Fibroblast of the aortic adventitia (primary cell): ENCODE measurements at places on chromosomes 16 and 17.
A peak's percentile ranks its signal among the peaks of the same experiment; 100 is the strongest.

DNA sequence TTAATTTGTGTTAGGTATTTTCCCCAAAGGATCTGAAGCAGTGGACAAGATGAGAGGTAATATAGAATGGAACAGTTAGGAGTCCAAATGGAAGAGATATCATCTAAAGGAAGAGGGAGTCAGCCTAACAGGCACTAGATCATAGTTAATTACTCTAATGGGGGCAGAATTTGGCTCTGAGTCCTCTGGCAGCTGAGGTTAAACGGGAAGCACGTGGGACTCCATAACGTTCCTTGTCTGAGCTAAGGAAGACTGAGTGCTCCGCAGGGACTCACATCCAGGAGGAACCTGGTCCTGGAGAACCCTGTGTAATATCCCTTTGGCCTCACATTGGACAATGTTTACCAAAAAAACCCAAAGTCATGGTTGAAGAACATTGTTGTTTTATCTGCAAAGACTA lies 46.6 kb upstream of the TEX2 start:
- no peak for DNase-seq

GRCh38 chr17:3754458-3755334 lies 31.0 kb downstream of the HASPIN start:
- no peak for DNase-seq

DNA sequence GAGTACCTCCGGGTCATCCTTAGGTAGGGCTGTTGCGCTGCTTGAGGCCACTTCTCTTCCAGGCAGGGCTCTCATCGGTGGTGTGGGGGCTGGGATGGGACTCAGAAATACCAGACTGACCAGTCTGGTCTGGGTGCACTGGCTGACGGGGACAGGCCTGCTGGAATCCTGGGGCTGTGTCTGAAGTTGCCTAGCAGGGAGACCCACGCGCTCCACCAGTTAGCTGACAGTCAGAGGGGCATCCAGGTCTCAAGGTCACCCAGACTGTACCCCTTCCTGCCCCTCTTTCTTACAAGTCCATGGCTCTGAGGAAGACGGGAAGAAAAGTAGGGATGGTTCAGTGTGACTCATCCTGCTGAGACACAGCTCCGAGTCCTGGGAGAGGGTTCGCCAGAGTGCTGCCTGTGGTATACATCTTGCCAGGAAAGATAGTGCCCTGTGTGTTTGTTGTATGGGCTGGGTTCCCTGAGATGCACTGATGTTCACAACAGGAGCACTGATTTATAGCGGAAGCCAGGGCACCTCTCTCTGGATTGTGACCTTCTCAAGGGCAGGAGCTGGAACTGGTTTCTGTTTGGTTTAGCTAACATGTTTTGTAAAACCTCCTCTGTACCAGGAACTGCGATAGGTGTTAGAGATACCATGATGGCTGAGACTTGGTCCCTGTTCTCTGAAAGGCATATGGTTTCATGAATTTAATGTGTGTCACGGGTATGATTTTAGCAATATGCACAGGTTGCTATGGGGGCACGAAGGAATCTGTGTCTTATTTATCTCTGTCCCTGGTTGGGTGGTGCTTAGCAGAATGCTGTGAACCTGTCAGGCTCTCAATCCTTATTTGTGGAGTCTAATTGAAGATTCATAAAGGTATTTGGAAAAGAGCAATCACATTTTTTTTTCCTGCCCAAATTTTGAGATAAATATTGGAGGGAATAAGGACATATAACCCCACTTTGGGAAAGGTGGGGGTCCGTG lies 97.5 kb downstream of the OR1D5 start:
- DNase-seq: peak; percentile 30

- no peak for DNase-seq
Observed at GRCh38 chr17:18151290-18151689, 32.3 kb upstream of the ALKBH5 start.

DNA sequence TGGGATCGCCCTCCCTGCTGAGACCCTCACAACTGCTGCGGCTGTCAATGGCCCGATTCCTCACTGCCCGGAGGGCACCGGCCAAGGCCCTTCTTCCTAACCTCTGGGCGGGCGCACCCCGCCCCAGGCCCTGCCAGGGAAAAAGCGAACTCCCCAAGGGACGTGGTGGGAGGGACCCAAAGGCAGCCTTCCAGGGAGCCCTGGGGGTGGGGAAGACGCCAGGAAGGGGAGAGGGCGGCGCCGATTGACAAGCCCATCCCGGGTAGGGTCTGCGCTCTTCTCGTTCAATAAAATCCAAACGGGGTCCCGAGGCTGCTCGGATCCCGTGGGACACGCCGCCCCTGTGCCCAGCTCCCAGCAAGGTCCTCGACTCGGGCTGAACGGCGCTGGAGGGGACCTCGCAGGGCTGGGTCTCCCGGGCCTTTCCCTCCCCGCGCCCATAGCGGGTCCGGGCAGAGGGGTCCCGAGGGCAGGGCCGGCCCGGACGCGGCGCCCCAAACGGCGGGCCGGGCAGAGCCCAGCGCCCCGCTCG lies 416 bp downstream of the KIFC3 start:
- DNase-seq: no peak

DNA sequence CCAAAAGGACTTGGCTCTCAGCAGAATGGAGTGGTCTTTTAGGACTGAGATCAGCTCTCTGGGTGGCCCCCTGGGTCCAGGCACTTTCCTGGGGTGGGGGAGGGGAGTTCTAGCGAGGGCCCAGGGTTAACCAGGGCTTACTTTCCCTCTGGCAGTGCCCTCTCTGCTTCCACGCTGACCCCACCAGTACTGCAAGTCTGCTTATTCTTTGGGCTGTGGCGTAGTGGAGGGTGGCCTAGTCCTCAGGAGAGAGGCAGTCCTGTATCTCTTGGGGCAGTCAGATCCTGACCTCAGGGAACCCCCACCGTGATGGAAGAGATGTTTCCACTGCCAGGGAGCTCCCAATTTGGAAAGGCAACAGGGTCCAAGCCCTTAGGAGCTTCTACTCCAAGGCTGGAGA lies 79.4 kb downstream of the CCDC182 start:
- DNase-seq: no peak

DNA sequence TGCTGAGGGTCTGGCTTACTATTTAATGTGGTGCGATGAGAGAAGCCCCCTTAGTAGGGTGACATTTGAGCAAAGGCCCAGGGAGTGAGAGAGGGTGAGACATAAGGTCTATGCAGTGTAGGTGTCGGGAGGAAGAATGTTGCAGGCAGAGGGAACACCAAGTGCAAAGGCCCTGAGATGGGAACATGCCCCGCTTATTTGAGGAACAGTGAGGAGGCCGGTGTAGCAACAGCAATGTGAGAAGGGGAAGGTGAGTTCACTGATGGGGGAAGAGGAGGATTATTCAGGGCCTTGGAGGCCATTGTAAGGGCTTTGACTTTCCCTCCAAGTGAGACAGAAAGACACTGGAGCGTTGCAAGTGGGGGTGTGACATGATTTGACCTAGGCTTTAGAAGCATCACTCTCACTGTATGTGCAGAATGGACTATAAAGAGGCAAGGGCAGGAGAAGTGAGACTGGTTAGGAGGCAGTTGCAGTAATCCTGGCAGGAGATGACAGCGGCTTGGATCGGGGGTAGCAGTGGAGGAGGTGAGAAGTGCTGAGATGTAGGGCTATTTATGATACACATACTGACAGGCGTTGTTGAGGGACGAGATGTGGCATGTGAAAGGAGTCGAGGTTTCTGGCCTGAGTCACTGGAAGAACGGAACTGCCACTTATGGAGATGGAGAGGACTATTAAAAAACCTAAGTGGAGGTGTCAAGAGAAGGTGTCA lies 145.3 kb downstream of the SPECC1 start:
- DNase-seq: no peak

DNA sequence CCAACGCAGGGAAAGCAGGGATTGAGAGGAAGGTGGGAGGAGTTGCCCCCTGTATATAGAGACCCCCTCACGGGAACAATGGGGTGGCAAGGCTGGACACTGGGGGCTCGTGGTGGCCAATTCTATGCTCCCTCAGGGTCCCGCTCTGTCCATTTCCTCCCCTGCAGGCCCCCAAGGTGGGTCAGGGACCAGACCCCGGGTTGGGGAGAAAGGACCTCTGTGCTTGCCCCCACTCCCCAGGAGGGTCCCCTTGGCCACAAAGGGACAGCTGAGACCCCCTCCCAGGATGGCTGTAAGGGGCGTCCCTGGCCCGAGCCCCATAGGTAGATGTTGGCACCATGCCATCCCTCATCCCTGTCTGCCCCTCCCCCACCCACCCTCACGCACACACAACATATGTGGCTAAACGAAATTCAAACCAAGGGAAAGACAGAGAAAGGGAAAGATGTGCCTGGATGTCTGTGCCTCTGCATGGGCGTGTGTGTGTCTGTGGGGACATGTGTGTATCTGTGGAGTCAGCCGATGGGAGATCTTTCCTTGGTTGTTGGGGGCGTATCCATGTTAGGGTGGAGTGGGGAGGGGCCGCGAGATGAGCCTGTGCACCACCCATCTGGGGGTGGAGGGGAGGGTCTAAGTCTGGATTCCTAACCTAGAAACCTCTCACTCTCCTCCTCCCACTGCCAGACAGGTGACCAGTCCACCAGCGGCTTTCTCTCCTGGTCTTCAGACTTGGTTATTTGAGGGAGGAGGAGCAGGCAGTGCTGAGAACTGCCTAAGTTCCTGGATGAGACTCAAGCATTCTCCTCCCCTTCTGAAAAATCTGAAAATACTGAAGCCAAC lies 642 bp upstream of the NEUROD2 start:
- DNase-seq: no peak

- DNase-seq: no peak
Observed at GRCh38 chr17:79987187-79987934, 48.3 kb downstream of the TBC1D16 start.

- no peak for DNase-seq
Observed at GRCh38 chr17:42779936-42780850, at the start of gene WNK4. TSS of gene WNK4 (plus strand) at chr17:42780610. CDS start at chr17:42780699, 89 bp downstream.

DNA sequence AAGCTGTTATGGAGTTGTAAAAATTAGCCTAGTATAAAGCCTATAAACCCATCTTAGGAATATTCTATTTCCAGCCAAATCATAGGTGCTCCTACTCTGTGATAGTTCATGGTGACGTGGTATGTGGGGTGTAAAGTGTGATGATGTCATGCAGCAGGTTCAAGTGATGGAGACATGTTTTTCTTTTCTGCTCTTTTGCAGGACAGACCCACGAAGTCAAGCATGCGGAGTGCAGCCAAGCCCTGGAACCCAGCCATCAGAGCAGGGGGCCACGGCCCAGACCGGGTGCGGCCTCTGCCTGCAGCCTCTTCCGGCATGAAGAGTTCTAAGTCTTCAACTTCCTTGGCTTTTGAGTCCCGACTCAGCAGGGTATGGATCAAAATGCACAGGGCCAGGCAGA lies 87.3 kb downstream of the SPECC1 start:
- DNase-seq: no peak

- DNase-seq: no peak
Observed at GRCh38 chr16:1050921-1051320, 21.6 kb upstream of the SSTR5 start.

GRCh38 chr17:73099511-73099910 lies 7.0 kb upstream of the SLC39A11 start:
- no peak for DNase-seq

GRCh38 chr16:85193115-85193493 lies 80.8 kb upstream of the CIBAR2 start:
- peak; percentile 45 for DNase-seq

GRCh38 chr17:2233441-2233947 lies 70.1 kb downstream of the SMG6 start:
- no peak for DNase-seq

GRCh38 chr17:28078341-28079229 lies 36.1 kb downstream of the NLK start:
- peak; percentile 3 for DNase-seq

DNA sequence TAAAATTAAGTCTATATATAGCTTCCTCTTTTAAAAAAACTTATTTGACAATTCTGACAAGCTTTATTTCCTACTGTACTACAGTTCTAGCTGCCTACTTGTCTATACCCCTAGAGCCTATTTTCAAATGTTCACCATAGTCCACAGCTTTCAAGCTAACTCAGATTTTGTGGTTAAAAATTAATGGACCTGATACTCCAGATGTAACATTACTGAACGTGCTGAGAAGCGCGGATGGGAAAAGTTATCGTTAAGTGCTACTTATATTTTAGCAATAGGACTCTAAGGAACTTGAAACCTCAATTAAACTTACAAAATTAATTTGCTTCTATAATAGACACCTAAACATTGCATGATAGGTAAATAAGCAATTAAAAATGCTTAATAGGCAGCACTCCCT lies 31.2 kb downstream of the GNA13 start:
- no peak for DNase-seq

DNA sequence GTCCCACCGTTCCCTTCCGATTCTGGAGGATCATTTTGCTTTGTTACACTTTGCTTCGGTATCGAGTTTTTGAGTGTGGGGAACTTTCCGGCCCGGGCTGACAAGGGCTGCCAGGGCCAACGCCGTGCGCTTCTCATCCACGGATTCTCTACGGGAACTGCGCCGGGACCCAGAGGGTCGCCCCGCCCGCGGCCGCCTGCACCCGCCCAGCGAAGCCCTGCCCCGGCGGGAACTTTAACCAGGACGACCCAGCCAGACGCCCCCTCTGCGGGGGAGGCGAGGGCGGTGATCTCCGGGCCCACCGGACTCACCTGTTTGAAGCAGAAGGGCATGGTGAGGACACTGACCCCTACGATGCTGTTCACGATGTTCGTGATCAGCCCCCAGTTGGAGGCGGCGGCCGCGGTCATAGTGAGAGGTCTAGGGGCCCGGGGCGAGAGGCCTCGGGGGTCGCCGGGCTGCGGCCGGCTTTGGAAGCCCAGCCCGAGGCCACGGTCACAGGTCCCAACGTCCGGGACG lies 536 bp downstream of the SLC38A10 start:
- peak; percentile 13 for DNase-seq

DNA sequence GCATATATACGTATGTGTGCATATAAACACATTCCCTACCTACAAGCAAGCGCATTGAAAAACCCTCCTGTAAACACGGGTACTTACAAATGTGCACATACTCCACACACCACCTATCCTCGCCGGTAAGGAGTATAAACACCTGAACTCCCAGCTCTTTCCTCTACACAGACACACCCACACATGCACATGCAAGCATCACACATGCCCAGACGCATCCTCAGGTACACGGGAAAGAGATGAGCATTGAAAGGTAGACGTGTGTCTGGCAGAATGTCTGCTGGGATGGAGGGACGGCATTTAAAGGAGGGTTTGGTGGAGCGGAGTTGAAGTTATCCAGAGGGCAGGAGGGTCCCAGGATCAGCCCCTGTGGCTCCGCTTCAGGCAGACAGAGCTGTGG lies 4.7 kb upstream of the SMTNL2 start:
- DNase-seq: no peak

DNA sequence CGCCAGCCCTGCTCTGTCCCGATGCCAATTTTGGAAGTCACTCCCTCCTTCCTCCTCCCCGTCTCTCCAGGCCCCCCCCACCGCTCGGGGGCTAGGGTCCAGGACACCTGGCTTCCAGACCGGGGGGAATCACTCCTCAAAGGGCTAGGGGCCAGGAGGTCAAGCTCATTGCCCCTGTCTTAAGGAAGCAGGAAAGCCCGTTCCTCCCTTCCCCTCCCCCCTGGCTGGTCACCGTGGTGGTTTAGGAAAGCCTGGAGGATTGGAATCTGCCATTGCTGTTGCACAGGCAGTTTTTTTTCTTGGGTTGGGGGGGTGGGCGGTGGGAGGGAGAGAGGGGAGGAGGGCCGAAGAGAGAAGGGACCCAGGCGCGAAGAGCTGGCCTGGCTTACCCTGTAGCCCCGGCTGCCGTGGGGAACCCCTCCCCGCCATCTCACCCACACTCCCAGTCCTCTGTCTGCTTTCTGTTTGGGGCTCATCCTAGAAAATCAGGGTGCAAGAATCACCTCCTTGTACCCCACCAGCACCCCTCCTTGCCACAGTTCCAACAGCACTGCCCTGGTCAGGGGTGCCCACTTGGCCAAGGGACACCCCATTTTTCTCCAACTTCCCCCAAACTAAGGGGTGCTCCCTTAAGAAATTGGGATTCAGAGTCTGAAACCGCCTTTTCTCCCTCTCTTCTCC lies 2.9 kb upstream of the BCL6B start:
- DNase-seq: peak; percentile 62

- no peak for DNase-seq
Observed at GRCh38 chr17:71828182-71828596, 292.6 kb upstream of the SOX9 start.
